Activated naive CD4-positive, alpha-beta T cell treated with anti-CD3 and anti-CD28 coated beads, Interleukin-2, amount 50 U/mL, for 72 hours (primary cell): ENCODE measurements at places on chromosomes 12 and 14. TPM values are rescaled to one million over a fixed set of nuclear protein-coding genes. Genes with fewer than 3 reads are reported as not detected.

Gene LYZ
- 0.30 TPM for total RNA-seq

Gene TAS2R42
- total RNA-seq, result not detected

Gene BHLHE41
- total RNA-seq, result not detected

Gene DLK1
- not detected for total RNA-seq

Gene CLEC2D
- 270 TPM for total RNA-seq

Gene TC2N
- total RNA-seq, result 33.4 TPM

Gene TEX22
- 4.6 TPM for total RNA-seq

Gene KIAA0586
- total RNA-seq, result 37.3 TPM

Gene INSM2
- 0.07 TPM for total RNA-seq

Gene TSPAN11
- not detected for total RNA-seq

Gene TAMALIN
- total RNA-seq, result 9.9 TPM

Gene HRK
- total RNA-seq, result not detected

Gene NDRG2
- 7.6 TPM for total RNA-seq

Gene KLHL33
- 0.09 TPM for total RNA-seq

Gene KLRD1
- 0.27 TPM for total RNA-seq

Gene KCNH3
- 0.39 TPM for total RNA-seq

Gene P2RX2
- total RNA-seq, result not detected

Gene MNAT1
- 11.8 TPM for total RNA-seq

Gene CARMIL3
- 2.1 TPM for total RNA-seq

Gene ADAM21
- 0.39 TPM for total RNA-seq

Gene DAO
- not detected for total RNA-seq

Gene PSMA6
- 408 TPM for total RNA-seq

Gene FGF23
- total RNA-seq, result not detected

Gene USP44
- 3.2 TPM for total RNA-seq

Gene FITM1
- 2.2 TPM for total RNA-seq

Gene LRFN5
- not detected for total RNA-seq

Gene ADAM20
- 2.4 TPM for total RNA-seq

Gene GALNT9
- total RNA-seq, result 0.41 TPM

Gene APOF
- total RNA-seq, result not detected

Gene PIP4K2C
- 43.7 TPM for total RNA-seq

Gene NGB
- total RNA-seq, result not detected

Gene SERPINA12
- total RNA-seq, result not detected

Gene FAR2
- total RNA-seq, result 4.9 TPM

Gene SPTB
- 0.41 TPM for total RNA-seq

Gene GLT8D2
- 0.16 TPM for total RNA-seq

Gene NFATC4
- 1.7 TPM for total RNA-seq

Gene CNPY2
- 58.2 TPM for total RNA-seq

Gene RPS6KL1
- 1.1 TPM for total RNA-seq

Gene WNT1
- total RNA-seq, result 0.27 TPM

Gene MTA1
- total RNA-seq, result 137 TPM

Gene CISTR
- total RNA-seq, result not detected

Gene SIX4
- total RNA-seq, result not detected
